ENCODE measurements at places on chromosomes 5 and 9.

DNA sequence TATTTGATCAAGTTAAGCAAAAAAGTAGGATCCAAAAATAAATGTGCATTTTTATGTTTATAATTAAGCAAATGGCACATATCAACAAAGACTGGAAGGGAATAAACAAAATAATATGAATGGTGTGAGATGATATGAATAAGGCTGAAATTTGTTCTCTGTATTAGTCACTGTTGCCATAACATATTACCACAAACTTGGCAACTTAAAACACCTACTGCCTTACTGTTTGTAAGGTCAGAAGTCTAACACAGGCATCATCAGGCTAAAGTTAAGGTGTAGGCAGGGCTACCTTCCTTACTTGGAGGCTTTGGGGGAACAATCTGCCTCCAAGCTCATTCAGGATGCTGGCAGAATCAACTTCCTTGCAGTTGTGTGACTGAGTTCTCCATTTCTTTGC, 19.3 kb downstream of the PGGT1B start:
- DNase-seq: no peak

DNA sequence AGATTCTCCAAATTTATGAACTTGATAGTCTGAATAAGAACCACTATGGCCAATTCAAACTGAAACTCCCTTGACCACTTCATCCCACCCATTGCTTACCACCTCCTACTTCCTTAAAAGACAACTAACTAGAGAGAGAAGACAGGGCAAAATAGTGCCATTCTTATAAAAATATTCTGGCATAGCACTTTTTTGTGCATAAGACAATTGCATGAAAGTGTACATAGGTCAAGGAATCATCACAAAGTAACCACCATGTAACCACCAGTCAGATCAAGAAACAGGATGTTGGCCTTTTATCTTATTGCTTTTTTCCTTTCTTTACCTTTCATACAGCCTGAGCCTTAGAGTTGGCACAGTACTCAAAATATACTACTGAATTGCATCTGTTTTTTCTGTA, 8.1 kb upstream of the ARSB start:
- no peak for DNase-seq

GRCh38 chr9:94788570-94789105, 62.1 kb downstream of the AOPEP start:
- DNase-seq: no peak

DNA sequence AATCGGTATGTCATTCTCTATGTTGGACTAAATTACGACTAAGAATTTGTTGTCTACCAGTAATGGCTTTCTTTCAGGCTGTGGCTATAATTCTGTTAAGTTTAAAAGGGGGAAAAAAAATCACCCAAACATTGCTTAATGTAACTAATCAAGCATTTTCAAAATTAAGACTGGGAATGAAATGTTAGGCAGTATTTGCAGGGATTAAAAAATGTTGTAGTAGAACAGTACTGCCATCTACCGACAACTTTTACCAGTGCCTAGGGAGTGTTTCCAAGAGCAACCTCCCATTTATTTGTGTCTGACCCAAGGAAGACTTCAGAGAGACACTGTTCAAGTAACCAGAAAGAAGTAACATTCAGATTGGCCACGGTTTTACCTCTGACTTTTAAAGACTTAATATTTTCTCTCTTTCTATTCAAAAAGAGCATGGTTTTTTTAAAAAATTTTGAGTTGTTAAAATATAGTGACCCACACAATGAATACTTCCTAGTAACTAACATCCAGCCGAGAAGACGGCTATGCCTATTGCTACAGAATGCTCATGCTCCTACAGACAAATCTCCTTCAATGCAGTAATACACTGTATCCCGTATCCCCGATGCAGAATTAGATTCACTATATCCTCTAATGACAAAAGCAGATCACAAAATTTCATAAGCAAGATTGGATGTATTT, 92.4 kb downstream of the ARL15 start:
- no peak for DNase-seq

GRCh38 chr5:172078726-172079345, 72.4 kb upstream of the FBXW11 start:
- DNase-seq: no peak

GRCh38 chr5:170330568-170331054, 33.0 kb upstream of the LCP2 start:
- DNase-seq: no peak

All from liver (tissue), 10 donors.